ENCODE measurements at places on chromosomes 6 and 20.

DNA sequence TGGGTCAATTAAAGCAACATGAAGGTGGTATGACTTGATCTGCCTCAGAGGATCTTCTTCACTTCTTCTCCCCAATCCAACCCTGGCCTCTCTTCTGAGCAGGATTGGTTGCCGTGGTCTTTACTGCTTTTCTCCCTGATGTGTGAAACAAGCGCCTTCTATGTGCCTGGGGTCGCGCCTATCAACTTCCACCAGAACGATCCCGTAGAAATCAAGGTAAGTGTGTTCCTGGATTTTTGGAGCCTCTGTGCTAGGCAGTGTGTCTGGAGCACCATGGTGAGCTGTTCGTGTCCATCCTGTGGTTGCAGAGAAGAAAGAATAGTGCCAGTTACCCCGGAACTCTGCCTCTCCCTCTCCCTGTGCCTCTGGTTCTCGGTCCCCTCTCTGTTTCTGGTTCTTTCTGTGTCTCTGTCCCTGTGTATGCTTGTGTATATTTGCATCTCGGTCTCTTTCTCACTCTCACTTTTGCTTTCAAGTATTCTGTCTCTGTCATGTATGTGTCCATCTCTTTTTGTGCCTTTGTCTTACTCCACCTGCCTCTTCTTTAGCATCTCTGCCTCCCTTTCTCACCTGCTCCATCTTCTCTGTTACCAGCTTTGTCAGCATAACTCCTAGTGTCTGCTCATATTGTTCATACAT lies 23.5 kb downstream of the TM9SF4 start:
- no peak for DNase-seq

GRCh38 chr6:43803055-43803782 lies 33.2 kb downstream of the VEGFA start:
- no peak for DNase-seq

DNA sequence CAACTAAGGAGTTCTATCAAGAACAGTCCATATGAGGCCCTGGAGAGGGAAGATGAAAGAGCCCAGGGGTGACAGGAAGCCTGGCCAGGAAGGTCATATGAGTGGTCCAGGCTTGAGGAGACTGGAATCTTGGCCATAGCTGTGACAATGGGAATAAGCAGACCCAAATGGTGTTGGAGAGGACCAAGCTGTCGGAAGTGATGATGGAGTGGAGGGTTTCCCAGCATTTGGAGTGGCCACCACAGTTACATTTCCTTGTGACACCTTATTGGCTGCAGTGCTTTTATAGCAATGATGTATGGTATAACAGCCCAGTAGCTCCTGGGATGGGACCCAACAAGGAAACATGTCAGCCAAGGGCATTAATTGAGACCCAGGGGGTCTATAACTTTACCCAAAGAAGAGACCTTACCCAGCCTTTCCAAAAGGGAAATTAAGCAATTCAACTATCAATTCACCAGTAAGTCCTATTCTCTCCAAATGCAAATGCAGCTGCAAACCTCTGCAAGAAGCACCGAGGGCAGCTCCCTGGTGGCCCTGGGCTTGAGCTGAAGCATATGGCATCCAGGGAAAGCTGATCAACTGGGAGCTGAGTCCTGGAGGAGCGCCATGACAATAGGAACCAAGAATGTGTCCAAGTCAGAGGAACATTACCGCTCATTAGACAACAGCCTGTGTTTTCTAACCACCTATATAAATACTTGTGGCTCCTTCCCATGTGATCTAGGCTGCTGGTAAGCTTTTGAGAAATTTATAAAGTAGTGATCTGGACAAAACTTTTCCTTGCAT lies 219.4 kb downstream of the SOD2 start:
- DNase-seq, result no peak

DNA sequence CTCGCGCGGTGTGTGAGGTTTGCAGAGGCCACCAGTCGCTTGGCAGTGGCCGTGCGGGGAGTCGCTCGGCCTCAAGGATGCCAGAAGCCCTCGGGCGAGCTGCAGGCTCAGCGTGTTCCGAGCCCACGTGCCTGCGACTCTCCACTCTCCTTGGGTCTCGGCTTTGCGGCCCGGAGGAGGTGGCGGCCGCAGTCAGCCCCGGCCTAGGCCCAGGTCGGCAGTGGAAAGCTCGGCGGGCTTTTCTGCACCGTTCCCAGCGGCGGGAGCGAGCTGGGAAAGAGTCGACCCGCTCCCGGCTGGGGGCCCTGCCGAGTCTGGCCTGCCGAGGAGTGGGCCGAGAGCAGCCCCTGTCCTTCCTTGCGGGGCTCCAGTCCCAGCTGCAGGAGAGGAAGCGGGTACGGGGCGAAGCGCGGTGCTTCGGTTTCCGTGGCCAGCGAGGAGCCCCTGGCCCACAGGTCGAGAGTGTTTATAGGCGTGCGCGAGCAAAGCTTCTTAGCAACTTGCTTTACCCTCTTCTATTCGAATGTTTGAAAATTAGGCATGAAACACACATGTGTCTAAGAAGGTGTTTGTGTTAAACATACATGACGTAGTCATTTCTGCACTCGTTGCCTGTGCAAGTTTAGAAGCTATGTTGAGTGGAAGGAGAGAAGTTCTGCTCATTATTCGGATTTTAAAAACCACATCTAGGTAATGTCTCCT lies 5.6 kb downstream of the FOXC1 start:
- no peak for DNase-seq

GRCh38 chr20:44683263-44684046 lies 31.7 kb upstream of the CCN5 start:
- DNase-seq, result peak; percentile 61

DNA sequence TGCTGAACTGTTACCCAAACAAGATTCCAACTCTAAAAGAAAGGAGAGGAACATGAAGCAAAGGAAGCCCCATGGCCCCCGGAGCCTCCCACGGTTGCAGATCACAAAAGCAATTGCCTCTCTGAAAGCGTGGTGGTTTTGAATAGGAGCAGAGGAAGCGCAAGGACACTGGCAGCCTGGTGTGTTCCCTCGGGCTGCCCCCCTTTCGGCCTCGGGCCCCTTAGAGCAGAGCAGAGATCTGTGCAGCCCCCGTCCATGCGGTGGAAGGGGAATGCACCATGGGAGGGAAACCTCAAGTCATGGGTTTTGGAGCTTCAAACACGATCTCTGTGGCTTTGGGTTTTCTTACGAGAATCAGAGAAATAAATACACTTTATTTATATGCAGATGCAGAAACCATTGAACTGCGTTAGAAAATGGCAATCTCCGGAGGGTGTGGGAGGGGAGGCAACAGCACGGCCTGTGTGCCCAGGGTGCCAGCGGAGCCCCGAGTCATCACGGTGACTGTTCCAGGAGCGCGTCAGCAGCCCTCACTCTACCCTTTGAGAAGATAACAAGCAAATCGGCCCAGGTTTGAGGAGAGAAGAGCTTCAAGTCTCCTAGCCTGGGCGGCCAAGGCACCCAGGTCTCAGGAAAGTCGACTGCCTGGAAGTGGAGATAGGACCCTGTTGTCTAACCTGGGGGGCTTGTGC lies 20.5 kb downstream of the FOXF2 start:
- DNase-seq, result no peak

DNA sequence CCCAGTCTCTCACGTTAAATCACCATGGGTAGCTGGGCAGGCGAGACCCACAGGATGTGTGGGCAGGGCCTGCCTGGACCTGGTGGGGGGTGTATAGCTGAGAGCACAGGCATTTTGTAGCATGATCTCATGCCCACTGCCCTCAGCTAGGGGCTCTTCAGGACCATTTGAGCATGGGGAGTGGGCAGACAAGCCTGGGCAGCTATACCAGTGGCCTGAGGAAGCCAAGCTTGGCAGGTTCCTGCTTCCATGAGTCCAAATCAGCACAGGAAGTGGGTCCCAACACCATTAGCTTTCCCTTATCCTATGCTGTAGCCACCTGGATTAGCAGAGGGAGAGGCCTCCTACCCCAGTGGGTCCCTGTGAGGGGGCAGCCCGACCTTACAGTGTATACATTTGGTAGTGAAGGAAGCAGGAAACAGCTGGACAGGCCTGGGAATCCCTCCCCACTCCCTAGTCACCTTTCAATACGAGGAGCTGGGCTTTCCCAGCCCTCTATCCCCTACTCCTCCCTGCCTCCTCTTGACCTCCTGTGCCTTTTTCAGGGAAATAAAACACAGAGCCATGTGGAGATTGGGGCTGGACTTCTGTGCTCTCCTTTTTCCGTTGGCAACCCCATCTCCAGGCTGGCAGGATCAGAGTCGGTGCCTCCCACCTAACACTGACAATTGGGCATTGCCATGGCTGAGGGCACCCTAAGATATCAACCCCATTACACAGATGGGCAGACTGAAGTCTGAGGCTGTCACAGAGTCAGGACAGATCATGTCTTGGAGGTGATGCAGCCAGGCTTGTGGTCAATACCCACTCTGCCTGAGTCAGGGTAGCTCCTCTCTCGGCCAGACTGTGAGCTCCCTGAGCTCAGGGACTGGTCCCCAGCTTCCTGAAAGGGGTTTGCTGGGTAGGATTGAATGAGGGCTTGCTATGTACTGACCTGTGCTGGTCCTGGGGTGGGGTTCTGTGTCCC lies 59.8 kb downstream of the MRPL14 start:
- no peak for DNase-seq

DNA sequence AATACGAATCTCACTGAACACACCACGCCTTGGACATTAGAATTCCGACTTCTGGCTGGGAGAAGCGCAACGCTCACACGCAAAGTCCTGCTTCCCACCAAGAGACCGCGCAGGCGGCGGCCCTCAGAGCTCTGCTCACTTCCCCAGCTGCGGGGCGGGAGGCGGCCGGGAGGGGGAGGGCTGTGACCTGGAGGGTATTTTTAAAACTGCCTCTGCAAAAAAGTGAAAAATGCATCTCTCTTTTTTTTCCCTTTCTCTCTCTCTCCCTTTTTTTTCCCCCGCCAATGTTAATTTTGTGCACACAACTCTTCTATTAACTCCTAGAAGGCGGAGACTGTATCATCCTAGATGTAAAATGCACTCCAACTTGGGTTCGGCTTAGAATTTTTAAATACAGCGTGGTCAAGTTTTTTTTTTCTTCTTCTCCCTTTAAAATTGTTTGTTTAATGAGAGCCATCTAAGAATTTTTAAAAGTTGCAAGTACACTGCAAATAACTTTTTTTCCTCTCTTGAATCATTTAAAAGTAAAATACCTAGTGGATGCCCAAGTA lies 66.4 kb downstream of the STX11 start:
- no peak for DNase-seq

GRCh38 chr6:18510644-18511033 lies 123.5 kb downstream of the RNF144B start:
- no peak for DNase-seq

- DNase-seq, result no peak
Measured at GRCh38 chr6:152975204-152975915, 7.5 kb downstream of the FBXO5 start.

DNA sequence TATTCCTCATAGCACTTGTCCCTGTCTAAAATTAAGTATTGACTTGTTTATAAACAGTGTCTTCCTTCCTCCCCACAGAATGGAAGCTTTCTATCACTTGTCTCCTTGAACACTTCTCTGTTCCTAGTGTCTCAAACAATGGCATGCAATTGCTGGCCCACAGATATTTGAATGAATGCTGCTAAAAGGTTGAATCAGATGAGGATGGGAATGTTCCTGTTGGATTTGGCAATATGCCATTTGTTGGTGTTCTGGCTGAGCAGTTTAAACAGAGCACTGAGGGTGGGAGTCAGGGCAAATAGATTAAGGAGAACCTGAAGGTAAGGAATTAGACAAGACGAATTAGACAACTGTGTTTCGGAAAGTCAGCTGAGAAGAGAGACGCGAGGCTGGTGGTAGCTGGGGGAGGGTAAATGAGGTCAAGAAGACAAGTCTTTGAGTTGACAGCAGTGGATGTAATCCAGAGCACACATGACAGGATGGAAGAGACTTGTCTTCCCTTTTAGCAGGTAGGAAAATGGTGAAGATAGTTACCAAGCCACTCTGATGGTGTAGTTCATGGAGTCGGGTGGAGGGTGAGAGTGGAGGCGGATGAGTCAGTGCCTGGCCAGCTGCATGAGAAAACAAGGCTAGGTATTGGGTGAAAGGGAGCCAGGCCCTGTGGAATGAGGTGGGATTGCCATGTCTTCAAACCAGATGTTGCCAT lies 58.3 kb upstream of the GNRH2 start:
- DNase-seq, result no peak

DNA sequence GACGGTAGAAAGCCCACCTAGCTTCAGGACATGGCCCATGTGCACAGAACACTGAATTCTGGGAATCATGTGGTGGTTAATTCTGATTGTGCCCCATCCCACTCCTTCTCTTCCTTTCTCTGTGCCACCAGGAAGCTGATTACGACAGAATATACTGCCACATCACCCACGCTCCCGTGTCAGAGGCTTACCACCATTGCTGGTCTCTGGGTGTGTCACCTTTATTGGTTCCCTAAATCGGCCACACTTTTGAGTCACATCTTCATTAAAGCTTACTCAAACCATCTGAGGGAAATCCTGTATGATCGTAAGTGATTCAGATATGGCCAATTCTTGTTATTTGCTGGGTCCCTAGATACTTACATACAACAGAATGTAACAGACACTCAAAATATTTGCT lies 3.1 kb downstream of the TRMT6 start:
- no peak for DNase-seq

DNA sequence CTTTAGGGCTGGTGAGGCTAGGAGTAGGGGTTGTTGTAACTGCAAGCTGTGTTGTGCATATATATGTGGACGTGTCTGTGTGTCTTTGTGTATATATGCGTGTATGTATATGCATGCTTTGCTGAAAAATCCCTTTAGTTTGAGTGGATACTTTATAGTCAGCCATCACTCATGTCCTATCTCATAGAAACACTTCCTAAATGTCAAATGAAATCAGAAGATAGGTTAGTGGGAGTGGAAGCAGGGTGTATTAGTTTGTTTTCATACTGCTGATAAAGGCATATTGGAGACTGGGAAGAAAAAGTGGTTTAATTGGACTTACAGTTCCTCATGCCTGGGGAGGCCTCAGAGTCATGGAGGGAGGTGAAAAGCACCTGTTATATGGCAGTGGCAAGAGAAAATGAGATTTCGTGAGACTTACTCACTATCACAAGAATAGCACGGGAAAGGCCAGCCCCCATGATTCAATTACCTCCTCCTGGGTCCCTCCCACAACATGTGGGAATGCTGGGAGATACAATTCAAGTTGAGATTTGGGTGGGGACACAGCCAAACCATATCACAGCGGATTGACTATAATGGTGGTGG lies 131.1 kb downstream of the JARID2 start:
- no peak for DNase-seq

- DNase-seq, result no peak
Measured at GRCh38 chr6:113630738-113631535, 226.2 kb upstream of the MARCKS start.

GRCh38 chr6:34535199-34535598 lies 20.9 kb downstream of the SPDEF start:
- DNase-seq, result no peak
